ENCODE measurements at places on chromosomes 7 and 10.

DNA sequence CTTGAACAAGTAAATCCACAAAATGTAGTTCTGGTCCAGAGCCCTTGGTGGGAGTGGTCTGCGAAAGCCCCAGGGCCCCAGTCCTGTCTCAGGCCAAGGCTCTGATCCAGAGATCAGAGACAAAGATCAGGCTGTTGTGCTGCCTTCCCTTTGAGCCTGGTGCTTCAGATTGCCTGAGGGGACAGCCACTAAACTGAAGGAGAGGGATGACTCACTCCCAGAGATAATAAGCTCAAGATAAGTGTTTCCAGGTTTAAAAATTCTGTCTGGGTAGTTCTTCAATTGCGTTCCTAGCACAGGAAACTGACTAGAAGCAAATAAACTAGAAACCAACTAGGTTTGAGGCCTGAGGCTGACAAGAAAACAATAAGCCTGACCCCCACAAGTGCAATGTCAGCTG lies 190.2 kb downstream of the RAMP3 start:
- no peak for DNase-seq

GRCh38 chr7:94183289-94183749 lies 179.2 kb upstream of the BET1 start:
- no peak for DNase-seq

DNA sequence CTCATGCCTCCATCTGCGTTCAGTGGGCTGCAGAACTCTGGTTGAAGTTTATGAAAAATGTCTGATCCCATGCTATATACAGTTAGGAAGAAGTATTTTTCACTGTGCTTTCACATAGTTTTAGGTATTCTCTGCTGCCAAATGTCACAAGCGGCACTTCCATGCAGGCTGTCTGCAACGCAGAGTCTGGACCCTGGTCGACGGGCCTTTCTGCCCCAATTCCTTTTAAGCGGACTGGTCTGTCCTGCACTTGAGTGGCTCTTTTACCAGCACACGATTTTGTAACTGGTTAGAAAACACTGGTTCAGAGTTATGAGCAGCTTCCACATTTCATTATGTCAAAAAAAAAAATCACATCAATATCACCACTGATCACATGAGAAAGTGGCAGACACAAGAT lies 143.0 kb downstream of the DIP2C start:
- DNase-seq: no peak

- no peak for DNase-seq
Measured at GRCh38 chr10:33143160-33143728, 185.2 kb upstream of the ITGB1 start.

DNA sequence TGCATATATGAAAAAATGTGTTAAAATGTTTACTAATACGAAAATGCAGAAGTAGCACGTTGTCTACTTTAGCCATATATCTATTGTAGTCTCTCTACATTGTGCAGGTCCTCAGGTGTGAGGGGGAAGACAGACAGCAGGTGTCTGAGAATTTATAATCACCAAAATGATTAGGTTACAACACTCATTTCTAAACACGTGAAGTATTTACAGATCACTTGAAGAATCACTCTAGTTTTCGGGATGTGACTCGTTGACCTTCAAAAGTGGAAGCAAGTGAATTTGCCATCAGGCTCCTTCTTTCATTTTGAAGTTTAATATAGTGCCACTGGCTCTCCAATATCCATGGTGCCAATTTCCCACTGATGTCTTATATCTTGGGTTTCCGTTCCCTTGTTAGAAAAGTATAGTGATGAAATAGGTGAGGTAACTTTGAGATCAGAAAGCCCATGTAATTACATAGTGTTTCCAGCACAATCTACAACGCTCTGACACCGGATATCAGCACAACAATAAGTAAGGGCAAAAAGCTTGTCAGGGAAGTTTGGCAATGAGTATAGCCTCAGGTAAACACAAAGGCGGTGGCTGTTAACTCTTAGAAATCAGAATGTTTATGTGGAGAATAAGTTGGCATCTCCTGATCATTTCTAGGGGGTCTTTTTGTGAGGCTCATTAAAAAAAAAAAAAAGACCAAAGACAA lies 57.5 kb upstream of the SP4 start:
- no peak for DNase-seq

DNA sequence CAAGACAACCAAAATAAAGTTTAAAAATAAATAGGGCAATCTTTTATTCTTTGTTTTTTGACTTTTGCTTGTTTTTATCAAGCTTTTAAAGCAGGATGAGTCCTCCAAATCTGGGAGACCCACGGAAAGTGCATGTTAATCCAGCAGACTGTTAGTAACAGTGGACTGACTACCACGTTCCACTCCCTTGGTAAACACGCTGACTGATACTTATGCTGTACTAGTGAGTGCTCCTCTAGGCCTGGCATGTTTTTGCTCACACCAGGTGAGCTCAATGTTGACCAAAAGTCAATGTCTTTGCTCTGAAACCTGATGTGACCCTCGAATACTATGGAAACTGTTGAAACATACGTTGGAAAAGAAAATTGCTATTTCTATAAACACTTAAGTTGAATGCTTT lies 88.4 kb downstream of the KIAA1549 start:
- no peak for DNase-seq

DNA sequence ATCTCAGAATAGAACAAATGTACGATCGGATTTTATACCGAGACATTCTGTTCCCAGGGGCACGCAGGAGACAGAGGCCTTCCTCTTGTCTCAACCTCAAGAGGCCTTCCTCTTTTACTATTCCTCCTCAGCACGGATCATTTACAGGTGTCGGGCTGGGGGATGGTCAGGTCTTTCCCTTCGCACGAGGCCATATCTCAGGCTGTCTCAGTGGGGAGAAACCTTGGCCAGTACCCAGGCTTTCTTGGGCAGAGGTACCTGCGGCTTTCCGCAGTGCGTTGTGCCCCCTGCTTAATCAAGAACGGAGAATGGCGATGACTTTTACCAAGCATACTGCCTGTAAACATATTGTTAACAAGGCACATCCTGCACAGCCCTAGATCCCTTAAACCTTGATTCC lies 44.2 kb downstream of the FANK1 start:
- no peak for DNase-seq

DNA sequence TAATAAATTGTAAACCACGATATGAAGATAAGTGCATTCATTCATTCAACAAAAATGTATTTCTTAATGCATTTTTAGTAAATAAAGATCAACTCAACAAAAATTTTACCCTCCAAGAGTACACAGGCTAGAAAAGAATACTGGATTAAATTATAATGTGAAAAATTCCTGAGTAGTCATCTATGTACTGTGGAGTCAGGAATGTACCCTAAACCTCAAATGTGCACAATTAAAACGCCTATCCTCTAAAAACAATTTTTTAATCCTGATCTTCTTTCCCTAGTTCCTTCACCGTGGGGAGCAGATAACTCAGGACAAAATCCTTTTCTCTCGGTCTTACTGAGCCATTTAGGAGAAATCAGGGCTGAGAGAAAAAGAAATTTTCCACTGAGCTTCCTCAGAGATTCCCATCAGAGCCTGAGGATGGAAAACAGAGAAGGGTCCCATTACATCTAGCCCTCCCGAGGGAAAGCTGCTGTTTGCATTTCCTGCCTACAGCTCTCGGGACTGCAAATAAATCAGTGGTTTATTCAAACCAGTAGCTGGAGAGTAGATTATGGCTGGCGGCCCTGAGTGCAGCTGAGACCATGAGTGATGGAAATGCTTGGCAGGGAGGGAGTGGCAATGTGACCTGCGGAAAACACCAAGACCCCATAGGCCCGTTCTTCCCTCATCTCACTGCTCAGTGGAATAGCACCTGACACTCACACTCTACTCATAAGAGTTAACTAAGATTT lies 7.4 kb downstream of the TAS2R40 start:
- no peak for DNase-seq

DNA sequence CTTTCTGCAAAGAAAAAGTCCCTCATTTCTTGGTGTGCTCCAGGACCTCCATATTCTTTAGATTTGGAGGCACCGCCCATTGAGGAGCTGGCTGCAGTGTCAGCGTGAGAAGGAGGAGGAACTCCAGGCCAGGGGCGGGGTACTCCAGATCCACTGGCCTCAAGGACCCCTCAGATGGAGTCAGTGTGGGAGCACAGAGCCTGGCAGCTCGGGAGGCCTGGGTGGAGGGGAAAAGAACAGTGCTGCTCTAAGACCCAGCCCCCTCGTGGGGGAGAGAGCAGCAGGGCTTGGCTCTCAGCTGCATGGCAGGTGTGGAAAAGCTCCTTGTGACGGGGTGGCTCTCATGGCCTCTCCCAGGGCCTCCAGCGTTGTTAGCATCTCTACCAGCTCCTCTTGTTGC lies 70.5 kb downstream of the ITGB1 start:
- peak; percentile 51 for DNase-seq

- no peak for DNase-seq
Measured at GRCh38 chr10:18683427-18683826, 24.2 kb downstream of the ARL5B start.

- peak; percentile 56 for DNase-seq
Measured at GRCh38 chr10:43702213-43702935, 53.7 kb upstream of the ZNF32 start.

GRCh38 chr10:93434991-93435491 lies 47.1 kb downstream of the MYOF start:
- no peak for DNase-seq

DNA sequence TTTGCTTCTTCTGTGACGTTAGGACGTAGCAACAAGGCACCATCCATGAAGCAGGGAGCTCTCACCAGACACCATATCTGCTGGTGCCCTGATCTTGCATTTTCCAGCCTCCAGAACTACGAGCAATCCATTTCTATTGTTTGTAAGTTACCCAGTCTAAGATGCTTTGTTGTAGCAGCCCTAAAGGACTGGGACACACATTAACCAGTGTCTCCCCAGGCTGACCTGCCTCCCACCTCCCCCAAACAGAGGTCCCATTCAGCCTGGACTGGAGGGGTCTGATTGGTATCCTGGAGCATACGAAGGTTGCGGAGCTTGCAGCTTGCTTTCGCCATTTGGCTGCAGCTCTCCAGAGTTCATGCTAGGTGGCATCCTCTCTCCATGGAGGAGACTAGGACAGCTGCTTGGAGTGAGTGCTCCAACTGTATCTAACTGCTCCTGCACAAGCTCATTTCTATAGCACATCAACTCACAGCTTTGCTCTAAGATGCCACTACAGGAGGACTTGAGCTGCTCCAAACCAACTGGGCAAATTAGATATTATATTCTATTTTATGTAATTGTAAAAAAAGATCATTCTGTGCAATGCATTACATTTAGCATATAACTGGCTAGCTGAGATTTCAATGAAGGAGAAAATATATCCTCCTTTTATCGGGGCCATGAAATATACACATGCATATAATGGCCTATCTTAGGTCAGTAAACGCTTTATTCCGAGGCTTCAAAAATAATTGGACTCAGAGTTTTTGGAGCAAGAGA lies 8.0 kb upstream of the GRK5 start:
- DNase-seq: no peak

- no peak for DNase-seq
Measured at GRCh38 chr10:19611775-19612174, 204.5 kb upstream of the PLXDC2 start.

DNA sequence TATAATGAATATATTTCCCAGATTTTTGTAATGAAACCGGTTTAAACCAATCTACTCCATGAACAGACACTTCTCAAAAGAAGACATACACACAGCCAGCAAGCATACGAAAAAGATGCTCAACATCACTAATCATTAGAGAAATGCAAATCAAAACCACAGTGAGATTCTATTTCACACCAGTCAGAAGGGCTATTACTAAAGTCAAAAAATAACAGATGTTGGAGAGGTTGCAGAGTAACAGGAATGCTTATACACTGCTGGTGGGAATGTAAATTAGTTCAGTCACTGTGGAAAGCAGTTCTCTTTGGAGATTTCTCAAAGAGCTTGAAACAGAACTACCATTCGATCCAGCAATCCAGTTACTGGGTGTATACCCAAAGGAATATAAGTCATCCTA lies 240.7 kb downstream of the TSPAN12 start:
- DNase-seq: no peak

- DNase-seq: no peak
Measured at GRCh38 chr10:91002656-91003055, 81.8 kb upstream of the ANKRD1 start.

DNA sequence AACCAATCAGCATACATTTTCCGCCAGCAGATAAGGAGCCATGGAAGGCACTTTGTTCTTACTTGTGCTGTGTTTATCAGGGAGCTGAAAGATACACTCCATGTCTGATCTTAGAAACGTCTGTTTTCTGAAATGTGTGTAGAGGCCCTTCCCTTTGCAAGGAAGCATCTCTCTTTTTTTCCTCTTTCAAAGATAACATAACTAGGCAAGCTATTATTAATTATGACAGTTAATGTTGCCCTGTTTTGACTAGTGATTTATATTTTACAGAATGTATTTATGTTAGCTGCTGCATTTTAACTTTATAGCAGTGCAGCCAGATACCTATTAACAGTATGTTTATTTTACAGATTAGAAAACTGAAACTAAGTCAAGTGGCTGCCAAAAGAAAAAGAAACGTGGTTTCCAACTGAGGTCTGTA lies 683.2 kb upstream of the IGFBP3 start:
- no peak for DNase-seq

DNA sequence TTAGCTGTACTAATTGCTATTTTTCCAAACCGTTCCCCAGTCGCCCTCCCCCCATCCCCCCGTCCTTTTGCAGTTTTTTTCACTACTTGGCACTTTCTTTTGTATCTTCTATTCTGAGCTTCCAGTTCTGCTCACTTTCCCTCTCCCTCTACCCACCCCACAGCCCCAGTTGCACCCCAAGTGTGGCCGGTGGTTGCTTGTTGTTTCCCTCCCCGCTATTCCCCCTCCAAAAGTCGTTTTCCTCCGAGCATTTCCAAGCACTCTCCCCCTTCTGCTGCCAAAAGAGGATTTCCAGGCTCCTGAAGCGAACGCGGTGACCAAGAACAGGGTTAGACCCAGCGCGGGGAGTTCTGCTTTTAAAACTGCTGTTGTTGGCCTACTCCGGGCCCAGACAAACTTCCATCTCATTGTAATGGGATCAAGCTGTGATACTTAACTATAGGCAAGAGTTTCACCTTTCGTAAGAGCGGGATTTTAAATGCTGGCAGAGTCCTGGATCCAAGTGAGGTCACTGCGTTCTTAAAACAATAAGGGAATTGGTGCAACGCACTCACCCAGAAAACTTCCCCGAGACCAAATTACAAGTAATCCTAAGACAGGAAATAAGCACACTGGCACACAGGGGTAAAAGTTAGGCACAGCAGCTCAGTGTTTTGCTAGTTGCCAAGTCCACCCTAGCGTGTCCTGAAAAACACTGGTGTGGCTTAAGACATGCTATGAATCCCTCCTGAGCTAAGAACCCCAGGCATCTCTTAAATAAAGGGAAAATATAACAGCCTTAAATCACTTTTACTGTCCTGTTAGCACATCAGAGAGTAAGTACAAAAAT lies 1.5 kb upstream of the RGS10 start:
- no peak for DNase-seq

DNA sequence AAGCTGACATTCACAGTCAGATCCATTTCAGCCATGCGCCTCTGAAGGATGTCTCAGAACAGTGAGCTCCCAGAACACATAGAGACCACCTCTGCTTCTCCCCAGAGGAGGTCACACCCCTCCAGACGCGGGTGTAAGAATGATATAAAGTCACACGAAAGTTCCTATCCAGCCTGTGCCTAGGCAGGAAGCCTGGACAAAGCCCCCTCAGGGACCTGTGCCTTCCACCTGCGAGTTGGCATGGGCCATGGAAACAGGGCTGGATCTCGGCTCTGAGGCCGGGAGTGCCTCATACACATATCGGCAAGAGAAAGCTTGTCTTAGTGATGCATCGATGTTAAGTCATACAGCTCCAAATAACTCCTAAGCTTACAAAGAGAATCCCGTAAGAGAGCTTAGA lies 5.0 kb downstream of the VIPR2 start:
- no peak for DNase-seq

All from upper lobe of right lung (tissue), 1 donor.